ENCODE measurements at places on chromosomes 5 and 9.

DNA sequence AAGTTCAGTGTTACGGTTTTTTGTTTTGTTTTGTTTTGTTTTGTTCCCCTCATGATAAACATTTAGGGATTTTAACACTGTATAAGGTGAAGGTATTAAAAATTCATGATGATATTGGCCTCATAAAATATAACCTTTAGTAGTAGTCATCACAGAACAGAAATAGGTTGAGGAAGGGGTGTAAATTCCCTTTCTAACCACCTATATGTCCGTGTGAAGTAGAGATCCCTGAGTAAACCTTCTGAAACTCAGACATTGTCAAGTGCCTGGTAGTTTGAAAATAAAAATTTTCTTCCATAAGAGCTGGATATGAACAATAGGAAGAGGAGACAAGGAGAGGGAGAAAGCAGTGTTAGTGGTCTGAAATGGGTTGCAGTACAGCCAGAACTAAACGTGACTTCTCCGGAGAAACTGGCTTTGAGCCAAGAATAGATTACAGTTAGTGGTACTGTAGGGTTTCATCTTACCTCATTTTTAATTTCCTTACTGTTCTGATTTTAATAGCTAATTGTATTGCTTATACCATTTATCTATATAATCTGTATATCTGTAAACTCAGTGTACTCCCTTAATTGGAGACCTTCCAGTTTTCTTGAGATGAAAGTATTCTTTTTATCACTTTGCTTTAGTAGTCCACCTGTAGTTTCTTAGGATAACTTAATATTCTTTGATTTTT is 18.3 kb downstream of the UGCG start:
- DNase-seq, result no peak

- no peak for DNase-seq
Observed at GRCh38 chr5:95915999-95916686, 45.5 kb downstream of the ELL2 start.

DNA sequence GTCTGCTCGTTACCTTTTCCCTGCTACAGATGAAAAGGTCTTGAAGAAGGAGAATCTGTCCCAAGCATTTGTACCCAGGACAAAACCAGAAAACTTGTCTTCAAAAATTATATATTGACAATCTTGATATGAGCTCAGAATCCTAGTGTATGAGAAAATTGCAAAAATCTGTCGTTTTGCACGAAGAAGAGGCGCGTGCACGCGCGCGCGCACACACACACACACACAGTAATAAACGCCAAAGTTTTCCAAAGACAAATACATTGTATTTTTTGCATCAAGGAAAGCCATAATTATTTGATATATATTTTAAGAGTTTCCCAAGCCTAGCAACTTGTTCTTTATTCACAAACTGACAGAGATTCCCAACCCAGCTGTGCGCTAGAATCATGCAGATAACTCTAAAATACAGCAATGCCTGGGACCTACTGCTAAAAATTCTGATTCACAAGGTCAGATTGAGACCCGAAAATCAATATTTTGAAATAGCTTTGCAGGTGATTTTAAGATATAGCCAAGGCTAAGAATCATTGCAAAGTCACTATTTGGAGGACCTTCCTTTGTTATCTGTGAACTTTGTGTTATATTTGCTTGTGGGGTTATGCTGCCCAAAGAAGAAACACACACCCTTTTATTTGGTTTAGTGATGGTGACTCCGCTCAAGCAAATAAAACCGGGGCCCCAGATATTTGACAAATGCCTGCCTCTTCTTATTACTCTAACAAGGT is 1287.7 kb upstream of the CDH6 start:
- DNase-seq, result no peak

DNA sequence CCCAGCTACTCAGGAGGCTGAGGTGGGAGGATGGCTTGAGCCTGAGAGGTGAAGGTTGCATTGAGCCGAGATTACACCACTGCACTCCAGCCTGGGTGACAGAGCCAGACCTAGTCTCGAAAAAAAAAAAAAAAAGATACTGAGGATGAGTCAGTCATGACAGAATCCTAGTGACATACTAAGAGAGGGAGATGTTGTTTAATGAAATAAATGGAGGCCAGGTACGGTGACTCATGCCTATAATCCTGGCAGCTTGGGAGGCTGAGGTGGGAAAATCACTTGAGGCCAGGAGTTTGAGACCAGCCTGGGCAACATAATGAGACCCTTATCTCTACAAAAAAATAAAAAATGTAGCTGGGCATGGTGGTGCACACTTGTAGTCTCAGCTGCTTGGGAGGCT is 107.2 kb downstream of the ZFAND5 start:
- DNase-seq, result no peak

GRCh38 chr5:82151662-82152061 is 126.5 kb downstream of the RPS23 start:
- no peak for DNase-seq

DNA sequence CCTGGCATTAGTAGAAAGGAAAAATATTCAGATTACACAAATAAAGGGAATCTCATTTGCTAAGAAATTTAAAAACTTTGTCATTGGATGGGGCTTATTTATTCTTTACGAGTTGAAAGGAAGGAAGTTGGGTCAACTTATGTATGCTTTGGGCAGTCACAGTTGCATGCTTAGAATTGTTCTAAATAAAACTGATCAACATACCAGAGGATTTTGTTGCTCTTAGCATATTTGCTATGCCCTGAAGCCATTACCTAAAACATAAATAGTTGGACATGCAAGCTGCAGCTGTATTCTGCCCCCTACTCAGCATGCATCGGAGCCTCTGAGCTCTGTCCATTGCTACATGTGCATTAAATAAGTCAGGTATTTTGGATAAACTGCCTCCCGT is 172.7 kb upstream of the MEF2C start:
- DNase-seq, result no peak

DNA sequence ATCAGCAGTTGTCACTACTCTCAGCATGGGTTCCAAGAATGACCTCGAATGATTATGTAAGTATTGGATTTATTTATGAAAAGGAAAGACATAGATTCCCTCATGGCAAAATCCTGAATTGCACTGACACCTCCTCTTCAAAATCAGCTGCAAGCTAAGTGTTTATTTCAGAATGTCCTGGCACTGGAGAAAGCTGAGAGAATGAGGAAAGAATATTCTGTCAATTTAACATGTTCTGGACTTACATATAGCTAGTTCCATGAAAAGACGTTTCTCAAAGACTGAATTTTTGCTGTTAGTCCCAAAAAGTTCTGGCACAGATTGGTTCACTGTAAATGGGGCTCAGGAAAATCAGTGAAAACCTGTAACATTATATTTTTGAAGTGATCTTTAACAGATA is 120.3 kb downstream of the NREP start:
- no peak for DNase-seq
